ENCODE measurements at places on chromosomes 1 and 21.

DNA sequence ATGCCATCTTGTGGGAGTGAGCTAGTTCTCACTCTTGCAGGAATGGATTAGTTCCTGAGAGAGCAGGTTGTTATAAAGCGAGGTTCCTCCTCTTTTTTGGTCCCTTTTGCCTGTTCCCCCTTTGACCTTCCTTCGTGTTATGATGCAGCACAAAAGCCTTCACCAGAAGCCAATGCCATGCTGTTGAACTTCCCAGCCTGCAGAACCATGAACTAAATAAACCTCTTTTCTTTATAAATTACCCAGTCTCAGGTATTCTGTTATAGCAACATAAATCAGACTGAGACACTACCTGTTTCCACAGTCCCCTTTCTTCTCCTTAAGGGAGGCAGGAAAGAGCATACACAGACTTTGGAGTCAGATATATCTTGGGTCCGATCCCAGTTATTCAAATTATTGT lies 25.6 kb downstream of the DISP3 start:
- no peak for DNase-seq

GRCh38 chr1:215052256-215053015 lies 30.1 kb upstream of the KCNK2 start:
- no peak for DNase-seq

DNA sequence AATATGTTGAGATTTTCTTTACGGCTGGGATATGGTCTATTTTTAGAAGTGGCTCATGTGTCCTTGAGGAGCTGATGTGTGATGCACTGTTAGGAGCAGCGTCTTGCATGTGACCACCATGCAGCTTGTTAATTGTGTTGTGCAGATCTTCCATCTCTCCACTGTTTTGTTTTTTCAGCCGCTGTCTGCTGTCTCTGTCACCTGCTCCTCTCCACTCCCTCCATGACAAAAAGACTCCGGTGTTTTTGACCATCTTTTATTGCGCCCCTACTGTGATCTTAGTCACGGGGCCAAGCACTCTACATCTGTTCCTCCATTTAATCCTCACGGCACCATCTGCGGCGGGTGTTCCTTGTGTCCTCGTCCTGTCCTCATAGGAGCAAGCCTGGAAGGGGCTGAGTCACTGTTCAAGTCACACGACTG lies 51.8 kb downstream of the ADARB1 start:
- DNase-seq: no peak

GRCh38 chr1:227318016-227318852 lies at the start of gene CDC42BPA:
Gene CDC42BPA, minus strand, starts transcription at chr1:227318492. Its CDS starts 1,310 bp downstream, at chr1:227317182.
- DNase-seq: peak; percentile 89

- no peak for DNase-seq
These were observed 410.7 kb downstream of the SMYD3 start for GRCh38 chr1:246096356-246096755.

DNA sequence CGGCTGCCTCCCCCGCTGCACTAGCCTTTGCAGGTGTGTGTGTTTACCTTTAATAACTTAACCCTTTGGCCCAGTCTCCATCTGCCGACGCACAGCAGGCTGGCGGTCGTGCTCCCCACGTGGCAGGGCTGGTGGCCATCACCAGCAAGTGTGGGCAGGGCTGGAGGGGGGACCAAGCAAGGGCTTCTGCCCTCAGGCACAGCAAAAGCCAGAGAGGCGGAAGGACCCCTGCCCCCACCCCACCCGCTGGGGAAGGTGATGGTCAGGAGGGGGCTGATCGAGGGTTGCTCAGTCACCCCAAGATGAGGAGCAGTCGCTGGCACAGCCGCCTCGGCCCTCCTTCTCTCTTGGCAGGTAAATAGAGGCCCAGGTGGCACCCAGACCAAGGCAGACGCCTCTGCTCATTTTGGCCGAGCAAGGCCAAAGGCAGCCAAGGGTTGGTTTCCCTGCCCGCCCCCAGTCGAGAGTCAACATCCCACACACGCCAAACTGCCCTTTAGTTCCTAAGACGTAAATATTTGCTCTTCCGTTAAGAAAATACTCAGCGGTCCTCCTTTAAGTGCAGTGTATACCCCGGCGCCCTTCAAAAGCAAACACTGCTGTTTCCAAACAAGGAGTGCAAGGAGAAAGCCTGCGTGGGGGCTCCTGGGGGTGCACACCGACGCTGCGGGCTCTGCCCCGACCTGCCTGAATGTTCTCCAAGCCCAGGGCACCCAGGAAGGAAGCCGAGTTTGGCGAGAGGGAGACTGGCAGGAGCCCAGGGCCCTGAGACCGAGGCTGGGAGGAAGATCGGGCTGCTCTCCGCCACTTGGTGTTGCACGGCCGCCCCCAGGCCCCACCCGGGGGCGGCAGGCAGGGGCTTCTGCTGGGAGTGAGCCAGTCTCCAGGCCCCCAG lies 82.7 kb downstream of the SIK1 start:
- DNase-seq: no peak

DNA sequence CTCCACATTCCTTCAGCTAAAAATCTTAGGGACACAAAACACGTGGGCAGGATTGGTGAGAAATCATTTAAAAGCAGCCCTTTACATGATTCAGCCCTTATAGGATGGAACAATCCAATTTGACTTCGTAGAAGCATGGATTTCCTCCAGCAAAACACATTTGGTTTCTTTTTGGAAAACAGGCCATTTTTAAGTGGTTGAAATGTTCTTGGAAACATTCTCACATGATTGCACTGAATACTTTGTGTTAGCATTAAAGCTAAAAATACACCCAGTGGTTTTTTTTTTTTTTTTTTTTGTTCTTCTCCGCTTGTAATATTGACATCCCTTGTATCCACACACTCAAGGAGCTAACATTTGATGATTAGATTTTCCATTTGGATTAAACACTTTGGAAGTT lies 42.1 kb upstream of the ABCG1 start:
- DNase-seq: no peak

- no peak for DNase-seq
These were observed 1158.6 kb downstream of the PLA2G4A start for GRCh38 chr1:187987236-187987776.

DNA sequence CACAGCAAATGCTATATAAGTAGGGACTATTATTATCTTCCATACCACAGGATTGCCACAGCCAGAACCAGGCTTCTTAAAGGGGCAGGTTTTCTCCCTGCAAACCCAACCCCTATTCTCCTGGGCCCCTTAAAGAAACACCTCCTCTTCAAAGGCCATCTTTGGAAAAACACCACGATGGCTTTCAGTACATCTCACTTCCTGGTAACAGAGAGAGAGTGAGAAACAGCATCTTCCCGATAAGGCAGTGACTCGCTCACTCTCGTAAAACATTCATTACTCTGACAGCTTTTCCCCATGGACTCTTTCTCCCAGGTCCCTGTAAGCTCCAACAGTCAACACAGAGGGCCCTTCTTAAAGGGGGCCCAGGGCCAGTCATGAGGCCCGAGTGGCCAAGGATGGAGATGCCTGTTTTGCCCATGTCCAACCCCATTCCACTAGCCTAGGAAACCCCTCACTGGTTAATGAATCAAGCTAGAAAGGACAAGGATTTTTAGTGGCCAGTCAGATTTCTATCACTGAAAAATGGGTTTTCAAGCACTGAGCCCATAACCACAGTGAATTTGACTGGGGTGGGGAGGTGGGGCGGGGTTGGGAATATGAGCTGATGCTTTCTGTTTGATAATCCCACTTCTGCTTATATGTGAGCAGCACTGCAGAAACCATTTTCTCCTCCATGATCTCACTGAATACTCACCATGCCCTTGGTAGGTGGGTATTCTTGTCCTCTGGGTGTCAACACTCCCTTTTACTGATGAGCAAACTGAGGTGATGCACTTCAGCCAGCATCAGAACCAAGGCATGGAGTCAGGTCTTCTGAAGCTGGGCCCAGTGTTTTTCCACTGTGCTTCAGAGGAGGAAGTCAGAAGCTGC lies 3.6 kb upstream of the NAV1 start:
- no peak for DNase-seq

DNA sequence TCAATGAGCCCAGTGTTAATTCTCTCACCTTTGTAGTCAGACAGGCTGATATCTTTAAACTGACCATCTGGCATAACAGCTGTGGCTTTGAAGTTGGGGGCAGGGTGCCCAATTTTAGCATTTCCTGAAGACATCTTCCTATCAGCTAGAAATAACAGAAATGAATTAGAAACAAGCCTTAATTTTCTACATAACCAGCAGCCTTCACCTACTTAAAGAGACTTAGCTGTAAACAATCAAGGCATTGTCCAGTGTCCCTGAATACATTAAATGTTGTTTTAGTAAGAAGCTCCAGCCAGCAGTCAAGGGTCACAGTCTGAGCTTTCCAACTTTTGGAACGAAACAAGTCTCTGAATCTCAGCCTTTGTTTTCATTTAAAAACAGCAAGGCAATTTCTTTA lies 2.8 kb downstream of the PRDX1 start:
- no peak for DNase-seq

DNA sequence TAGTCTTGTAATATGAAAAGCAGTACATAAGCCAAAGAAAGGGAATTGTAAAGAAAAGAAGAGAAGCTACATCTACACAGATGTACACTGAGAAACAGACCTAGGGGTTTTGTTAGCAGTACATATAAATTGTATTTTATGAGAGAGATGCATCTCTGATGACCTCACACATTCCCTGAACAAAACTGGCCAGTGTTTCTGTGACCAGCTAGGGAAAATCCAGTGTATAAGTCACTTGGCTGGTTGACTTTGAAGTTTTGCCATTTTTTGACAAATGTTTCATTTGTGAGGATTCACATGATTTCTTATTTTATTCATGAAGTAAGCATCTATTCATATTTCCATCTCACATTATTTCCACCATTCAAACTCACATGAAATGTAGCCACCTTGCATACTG lies 28.3 kb upstream of the DYNLT5 start:
- no peak for DNase-seq

DNA sequence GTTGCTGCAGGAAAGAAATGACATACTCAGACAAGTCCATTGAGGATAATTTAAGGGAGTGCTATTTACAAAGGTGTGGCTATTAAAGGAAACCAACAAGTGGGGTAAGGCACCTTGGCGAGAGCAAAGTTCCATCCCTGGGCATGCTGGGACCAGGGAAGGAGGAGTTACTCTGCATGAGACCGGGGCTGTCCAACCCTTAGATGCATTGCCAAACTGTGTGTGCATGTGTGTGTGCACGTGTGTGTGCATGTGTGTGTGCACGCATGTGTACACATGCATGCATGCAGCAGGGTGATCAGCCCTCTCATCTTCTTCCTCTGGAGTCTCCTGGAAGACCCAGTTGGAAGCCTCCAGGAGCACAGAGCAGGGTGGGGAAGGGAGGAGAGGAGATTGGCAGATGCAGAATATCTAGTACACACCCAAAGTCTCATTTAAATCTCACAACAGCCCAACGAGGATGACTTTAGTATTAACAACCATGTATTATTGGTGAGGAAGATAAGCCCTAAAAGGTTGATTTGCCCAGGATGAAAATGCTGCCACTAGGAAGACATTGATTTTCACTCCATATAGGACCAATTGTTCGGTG lies 72.2 kb upstream of the CD34 start:
- no peak for DNase-seq

GRCh38 chr1:203037509-203038190 lies 11.4 kb downstream of the PPFIA4 start:
- DNase-seq: peak; percentile 38

GRCh38 chr1:17616731-17617279 lies 77.3 kb downstream of the ARHGEF10L start:
- DNase-seq: no peak

Measured in ecto neural progenitor cell (in vitro differentiated cells).